CD4-positive, alpha-beta memory T cell (primary cell): ENCODE measurements at places on chromosomes 11 and 22.

DNA sequence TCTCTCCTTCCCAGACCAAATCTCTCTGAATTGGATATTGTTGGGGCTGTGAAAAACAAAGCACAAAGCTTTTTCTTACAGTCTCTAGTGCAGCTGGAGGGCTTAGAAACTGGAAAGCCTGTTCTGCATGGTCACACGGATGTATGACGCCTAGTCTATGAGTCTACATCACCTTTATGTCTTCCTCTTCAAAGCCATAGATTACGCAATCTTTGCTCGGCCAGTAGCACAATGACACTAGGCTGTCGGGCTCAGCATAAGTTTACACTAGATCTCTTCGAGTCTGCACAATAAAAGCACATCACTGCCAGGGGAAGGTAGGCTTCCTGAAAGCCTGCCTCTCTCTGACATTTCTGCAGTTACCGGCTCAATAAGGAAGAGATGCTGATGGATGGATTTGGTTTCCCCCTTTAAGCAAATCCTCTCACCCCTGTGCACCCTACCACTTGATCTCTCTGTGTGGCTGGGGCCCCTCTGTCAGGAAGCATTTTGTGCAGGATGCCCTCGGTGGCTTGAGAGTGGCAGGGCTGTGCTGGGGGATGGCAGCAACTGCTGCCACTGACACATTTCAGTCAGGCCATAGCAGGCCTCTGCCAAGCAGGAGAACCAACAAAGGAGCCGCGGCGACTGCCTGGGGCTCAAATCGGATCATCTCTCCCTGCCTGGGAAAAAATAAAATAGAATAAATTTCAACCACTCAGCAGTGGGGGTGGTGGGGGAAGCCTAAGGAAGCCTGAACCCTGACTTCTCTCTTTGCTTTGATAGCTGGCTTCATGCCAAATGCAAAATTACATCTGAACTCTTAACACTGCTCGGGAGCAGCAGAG is 1272.8 kb downstream of the LRRC4C start:
- no peaks in the 10 kb centered on the region for H3K27me3 ChIP-seq
- H3K4me1 ChIP-seq: no peaks in the 10 kb centered on the region
- H3K36me3 ChIP-seq: no peaks in the 10 kb centered on the region

DNA sequence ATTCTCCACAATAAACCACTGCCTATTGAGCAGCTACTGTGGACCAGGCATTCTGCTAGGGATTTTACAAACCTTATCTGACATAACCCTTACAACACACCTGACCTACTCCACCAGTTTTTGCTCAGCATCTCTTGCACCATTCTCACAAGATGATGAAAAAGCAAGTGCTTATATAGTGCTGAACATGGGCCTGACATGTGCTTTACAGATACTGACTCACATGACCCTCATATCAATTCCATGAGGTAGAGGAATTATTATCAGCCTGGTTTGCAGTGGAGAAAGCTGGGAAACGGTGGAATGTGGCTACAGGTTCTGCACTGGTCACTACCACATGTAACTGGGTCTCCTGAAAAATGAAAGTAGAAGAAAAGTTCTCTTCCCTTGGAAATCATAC is 37.5 kb upstream of the PANX1 start:
- no peak for DNase-seq
- H3K27me3 ChIP-seq: no peaks in the 10 kb centered on the region
- H3K4me3 ChIP-seq: no peak overlapping the region
- H3K4me1 ChIP-seq: no peaks in the 10 kb centered on the region
- H3K27ac ChIP-seq: no peak overlapping the region
- no peaks in the 10 kb centered on the region for H3K36me3 ChIP-seq

DNA sequence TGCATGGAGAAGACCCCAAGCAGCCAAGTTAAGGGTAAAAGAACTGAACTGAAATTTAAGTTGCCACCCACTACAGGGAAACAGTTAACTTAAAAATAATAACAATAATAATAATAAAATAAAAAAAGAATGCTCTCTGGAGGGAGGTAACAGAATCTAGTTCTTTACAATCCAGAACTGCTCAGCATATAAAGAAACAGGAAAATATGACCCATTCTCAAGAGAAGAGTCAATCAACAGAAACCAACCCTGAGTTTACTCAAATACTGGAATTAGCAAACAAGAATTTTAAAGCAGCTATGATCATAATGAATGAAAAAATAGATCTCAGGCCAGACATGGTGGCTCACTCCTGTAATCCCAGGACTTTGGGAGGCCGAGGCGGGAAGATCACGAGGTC is 53.8 kb downstream of the DENND5A start:
- H3K27me3 ChIP-seq: no peaks in the 10 kb centered on the region
- peaks cover 47% of the 10 kb centered on the region for H3K4me1 ChIP-seq
- no peak overlapping the region for H3K4me3 ChIP-seq

DNA sequence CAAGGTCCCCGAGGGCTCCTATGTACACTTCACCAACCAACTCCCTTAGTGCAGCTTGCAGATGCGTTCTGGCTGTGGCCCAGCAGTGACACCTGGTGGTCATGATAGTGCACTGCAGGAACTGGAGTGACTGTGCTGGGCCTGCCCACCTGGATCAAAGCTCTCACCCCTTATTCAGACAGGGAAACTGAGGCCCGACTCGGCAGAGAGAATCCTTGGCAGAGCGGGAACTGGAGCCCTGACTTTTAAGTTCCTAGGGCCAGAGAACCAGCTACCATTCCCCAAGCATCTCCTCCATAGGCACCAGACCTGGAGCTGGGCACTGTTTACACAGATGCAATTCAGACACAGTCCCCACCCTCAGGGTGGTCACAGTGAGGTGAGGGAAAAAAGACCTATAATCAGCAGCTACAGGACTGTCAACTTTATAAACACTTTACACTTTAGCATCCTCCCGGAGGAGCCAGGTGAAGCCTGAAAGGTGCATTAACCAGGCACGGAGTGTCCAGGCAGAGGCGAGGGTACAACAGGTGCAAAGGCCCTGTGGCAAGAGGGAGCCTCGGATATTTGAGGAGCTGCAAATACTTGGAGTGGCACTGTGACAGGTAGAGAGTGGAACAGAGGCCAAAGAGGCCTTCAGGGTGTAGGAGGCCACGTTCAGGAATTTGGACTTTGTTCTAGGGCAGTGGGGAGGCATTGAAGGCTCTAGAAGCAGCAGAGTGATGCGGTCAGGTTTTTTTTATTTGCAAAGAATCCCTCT is 22.0 kb downstream of the RHBDD3 start:
- no peak overlapping the region for H3K27ac ChIP-seq
- peak; percentile 59 for DNase-seq
- H3K36me3 ChIP-seq: no peaks in the 10 kb centered on the region
- H3K4me1 ChIP-seq: no peaks in the 10 kb centered on the region
- no peaks in the 10 kb centered on the region for H3K27me3 ChIP-seq

- no peaks in the 10 kb centered on the region for H3K4me1 ChIP-seq
- no peak overlapping the region for H3K27ac ChIP-seq
- no peak overlapping the region for H3K4me3 ChIP-seq
- DNase-seq: no peak
- no peaks in the 10 kb centered on the region for H3K36me3 ChIP-seq
Measured at GRCh38 chr11:43834286-43834685, 46.3 kb upstream of the ALKBH3 start.

- no peaks in the 10 kb centered on the region for H3K36me3 ChIP-seq
- no peak overlapping the region for H3K4me3 ChIP-seq
- no peaks in the 10 kb centered on the region for H3K4me1 ChIP-seq
- H3K27me3 ChIP-seq: no peaks in the 10 kb centered on the region
- no peak overlapping the region for H3K27ac ChIP-seq
Measured at GRCh38 chr11:123122341-123122740, 60.4 kb upstream of the HSPA8 start.

GRCh38 chr11:967995-968751 is 42.5 kb downstream of the AP2A2 start:
- H3K36me3 ChIP-seq: peaks cover 33% of the 10 kb centered on the region
- no peak for DNase-seq
- H3K27ac ChIP-seq: no peak overlapping the region
- H3K4me1 ChIP-seq: peaks cover 18% of the 10 kb centered on the region
- H3K27me3 ChIP-seq: no peaks in the 10 kb centered on the region
- no peak overlapping the region for H3K4me3 ChIP-seq

GRCh38 chr11:109300211-109300610 is 121.8 kb upstream of the C11orf87 start:
- DNase-seq: no peak
- H3K27me3 ChIP-seq: no peaks in the 10 kb centered on the region
- no peaks in the 10 kb centered on the region for H3K36me3 ChIP-seq
- no peak overlapping the region for H3K4me3 ChIP-seq
- no peak overlapping the region for H3K27ac ChIP-seq
- H3K4me1 ChIP-seq: no peaks in the 10 kb centered on the region

DNA sequence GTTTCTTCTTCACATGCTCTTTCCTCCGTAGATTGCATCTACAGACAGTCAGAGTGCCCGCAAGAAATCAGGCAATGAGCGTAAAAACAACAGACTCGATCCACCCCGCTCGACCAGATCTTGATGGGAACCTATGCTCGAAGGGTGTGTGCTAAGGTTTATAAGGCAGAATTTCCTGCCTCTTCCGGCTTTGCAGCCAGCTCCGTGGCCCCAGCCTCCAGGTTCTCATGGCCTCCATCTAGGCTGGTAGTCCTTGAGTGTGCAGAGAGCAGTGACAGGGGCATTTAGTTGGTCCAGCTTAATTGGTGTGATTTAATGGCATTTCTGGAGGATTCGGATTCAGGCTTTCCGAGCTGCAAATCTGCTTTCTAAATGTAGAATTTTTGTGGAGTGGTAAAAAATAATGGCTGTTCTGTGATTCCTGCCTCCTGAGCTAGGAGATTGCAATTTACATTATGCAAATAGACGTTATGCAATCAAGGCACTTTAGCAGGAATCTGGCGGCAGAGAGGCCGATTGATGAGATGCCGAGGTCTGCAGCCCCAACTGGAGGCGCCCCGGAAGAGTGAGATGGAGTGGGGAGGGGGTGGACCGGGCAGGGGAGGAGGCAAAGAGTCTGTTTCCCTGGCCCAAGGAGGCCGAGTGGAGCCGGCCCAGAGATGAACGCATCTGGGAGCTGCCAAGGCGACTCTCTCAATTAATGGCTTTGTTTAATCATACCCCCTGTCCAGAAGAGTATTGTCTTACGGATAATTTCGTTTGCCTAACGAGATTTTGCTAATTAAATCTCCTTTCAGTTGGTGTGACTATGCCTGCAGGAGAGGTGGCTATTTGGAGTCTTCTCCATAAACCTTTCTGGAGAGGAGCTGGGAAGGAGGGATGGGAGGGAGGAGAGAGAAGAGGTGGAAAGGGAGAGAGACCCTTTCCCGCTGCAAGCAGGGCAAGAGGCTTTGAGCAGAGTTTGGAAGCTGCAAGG is 75.3 kb downstream of the PKNOX2 start:
- no peaks in the 10 kb centered on the region for H3K36me3 ChIP-seq
- H3K27me3 ChIP-seq: peaks cover 8% of the 10 kb centered on the region
- H3K27ac ChIP-seq: no peak overlapping the region
- DNase-seq: no peak
- H3K4me1 ChIP-seq: no peaks in the 10 kb centered on the region
- no peak overlapping the region for H3K4me3 ChIP-seq

GRCh38 chr11:78189174-78189724 is 530 bp downstream of the USP35 start:
- H3K4me1 ChIP-seq: peaks cover 39% of the 10 kb centered on the region
- no peaks in the 10 kb centered on the region for H3K36me3 ChIP-seq
- H3K27me3 ChIP-seq: no peaks in the 10 kb centered on the region
- H3K27ac ChIP-seq: peak overlapping the region; percentile 85
- peak overlapping the region; percentile 90 for H3K4me3 ChIP-seq
- DNase-seq: no peak

DNA sequence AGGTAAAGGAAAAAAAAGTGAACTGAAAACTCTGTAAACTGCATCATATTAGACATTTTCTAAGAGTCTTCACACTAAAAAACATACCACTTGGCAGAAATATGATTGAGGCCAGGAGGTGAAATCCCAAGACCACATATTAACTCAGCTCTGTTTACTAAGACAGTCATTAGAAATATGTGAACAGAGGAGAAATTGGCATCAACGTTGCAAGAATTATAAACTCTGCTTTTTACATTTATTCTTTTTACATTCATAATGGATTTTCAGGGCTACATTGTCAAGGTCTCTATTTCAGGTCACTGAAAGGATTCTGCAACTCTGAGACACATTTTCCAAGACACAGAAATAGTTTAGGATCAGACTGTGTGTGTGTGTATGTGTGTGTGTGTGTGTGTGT is 1364.0 kb downstream of the LRRC4C start:
- no peaks in the 10 kb centered on the region for H3K36me3 ChIP-seq
- no peaks in the 10 kb centered on the region for H3K27me3 ChIP-seq
- no peak for DNase-seq
- H3K4me3 ChIP-seq: no peak overlapping the region
- no peak overlapping the region for H3K27ac ChIP-seq
- no peaks in the 10 kb centered on the region for H3K4me1 ChIP-seq

DNA sequence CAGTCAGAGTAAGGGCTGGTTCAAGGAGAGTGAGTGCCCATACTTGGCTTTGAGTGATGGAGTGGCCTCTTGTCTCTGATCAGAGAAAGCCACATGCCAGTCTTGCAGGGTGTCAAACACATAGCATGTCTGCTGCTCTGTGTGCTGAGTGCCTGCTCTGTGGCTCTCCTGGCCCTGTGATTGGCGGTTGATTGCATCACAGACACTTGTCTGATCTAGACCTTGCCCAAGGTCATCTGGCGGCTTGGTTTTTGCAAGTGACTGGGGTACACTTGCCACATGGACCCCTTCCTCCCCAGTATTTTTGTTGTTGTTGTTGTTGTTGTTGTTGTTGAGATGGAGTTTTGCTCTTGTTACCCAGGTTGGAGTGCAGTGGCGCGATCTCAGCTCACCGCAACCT is 10.3 kb downstream of the OSBP2 start:
- no peaks in the 10 kb centered on the region for H3K27me3 ChIP-seq
- no peak for DNase-seq
- no peak overlapping the region for H3K4me3 ChIP-seq
- no peaks in the 10 kb centered on the region for H3K36me3 ChIP-seq

DNA sequence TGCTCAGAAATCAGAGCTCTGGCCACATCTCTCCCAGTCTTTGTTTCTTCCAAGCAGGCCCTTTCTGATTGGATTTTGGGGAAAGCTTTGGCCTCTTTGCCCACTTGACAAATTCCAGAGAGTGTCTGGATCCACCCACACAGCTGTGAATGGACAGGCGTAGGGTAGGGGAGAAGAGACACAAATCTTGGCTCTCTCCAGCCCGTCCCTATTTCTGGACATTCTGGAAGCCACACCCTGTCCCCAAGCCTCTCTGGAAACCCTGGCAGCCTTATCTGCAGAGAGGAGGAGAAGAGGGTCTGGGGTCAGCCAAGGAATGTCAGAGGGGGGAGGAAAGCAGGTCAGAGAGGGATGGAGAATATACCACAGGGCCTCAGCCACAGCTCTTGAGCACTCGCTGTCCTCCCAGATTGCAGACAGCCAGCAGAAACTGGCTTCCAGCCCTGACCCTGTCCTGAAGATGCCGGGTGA is 59.5 kb upstream of the WNT11 start:
- no peaks in the 10 kb centered on the region for H3K36me3 ChIP-seq
- H3K4me3 ChIP-seq: no peak overlapping the region
- H3K27ac ChIP-seq: no peak overlapping the region
- DNase-seq: no peak
- no peaks in the 10 kb centered on the region for H3K4me1 ChIP-seq
